ENCODE measurements at places on chromosomes 1 and 21.

GRCh38 chr1:116107371-116107770, 3.8 kb upstream of the MAB21L3 start:
- DNase-seq, result no peak

DNA sequence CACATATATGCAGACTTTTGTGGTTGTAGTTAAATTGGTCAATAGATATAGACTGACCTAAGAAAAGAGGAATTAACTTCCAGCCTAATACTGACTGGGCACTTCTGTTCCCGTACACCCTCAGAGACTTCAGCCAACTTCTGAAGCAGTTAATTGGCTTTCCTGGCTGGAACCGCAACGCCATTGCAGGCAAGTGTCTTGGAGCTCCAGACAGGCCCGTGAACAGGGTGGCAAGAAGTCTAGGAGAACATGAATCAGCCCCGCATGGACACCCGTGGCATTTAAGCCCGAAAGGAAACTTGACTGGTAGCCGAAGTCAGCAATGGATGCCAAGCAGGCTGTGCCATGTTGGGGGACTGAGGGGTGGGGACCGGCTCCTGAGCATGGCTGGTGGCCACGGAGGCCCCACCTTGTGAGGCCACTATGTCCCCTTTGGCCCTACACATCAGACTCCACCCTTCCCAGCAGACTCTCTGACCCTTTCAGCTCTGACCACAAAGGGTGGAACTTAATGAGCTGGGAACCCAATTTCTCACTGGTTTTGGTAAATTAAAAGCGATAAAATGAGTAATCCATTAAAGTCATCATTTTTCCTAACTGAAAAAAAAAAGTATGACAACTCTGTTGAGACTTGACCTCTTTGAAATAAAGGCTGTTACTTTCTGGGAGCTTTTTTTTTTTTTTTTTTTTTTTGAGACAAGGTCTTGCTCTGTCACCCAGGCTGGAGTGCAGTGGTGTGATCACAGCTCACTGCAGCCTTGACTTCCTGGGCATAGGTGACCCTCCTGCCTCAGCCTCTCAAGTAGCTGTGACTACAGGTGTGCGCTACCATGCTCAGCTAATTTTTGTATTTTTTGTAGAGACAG, 54.1 kb downstream of the RUNX1 start:
- peak; percentile 60 for DNase-seq

DNA sequence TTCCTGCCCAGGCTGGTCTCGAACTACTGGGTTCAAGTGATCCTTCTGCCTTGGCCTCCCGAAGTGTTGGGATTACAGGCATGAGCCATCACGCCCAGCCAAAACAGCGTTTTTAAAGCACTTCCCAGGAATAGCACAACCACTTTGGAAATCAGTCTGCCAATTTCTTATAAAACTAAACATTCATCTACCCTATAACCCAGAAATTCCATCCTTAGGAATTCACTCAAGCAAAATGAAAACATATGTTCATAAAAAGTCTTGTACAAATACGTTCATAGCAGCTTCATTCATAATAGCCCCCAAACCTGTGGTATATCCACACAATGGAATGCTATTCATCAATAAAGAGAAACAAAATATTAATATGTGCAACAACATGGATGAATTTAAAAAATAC, 36.1 kb downstream of the PHC2 start:
- DNase-seq, result no peak

DNA sequence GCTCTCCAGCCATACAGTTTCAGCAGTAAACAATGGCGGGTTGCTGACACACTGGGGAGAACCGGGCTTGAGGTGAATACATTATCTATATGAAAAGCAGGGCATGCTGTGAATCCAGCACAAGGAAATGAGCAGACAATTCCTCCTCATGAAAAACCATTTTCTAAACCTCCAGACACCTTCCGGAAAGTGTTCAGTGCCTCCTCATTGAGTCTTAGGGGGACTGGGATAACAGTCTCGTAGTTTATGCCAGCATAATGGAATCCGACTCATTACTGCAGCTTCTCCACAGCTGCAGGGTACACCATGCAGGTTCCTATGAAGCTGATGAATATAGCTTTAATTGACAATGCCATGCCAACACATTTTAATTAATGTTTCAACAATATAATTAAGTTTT, 284.1 kb downstream of the BACH1 start:
- no peak for DNase-seq
